Breast epithelium (tissue), 4 donors: ENCODE measurements at places on chromosomes 1 and 21. TPM values are rescaled to one million over a fixed set of nuclear protein-coding genes. Genes with fewer than 3 reads are reported as not detected.

DNA sequence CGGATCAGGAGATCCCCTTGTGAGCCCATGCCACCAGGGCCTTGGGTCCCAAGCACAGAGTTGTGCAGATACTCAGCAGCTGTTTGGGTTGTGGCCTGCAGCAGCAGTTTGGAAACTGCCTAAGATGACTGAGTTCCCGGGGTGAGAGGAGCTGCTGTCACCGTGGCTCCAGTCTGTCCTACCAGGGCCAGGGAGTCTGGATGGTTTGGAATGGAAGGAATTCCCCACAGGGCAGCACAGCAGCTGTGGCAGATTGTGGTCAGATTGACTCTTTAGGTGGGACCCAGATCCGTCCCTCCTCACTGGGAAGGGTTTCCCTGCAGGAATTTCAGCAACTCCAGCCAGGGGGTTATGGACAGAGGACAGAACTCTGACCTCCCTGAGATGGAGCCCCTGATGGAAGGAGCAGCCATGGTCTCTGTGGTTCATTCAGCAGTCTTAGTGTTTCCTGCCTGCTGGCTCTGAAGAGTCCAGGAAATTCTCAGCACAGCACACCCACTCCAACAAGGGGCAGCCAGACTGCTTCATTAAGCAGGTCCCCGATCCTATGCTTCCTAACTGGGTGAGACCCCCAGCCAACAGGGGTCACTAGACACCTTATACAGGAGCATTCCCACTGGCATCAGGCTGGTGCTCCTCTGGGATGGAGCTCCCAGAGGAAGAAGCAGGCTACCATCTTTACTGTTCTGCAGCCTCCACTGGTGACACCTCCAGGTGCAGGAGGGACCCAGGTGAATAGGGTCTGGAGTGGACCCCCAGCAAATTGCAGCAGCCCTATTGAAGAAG lies 51.5 kb upstream of the TNFSF4 start:
- H3K27me3 ChIP-seq, result no peaks in the 10 kb centered on the region
- DNase-seq, result no peak
- H3K4me1 ChIP-seq, result no peaks in the 10 kb centered on the region

DNA sequence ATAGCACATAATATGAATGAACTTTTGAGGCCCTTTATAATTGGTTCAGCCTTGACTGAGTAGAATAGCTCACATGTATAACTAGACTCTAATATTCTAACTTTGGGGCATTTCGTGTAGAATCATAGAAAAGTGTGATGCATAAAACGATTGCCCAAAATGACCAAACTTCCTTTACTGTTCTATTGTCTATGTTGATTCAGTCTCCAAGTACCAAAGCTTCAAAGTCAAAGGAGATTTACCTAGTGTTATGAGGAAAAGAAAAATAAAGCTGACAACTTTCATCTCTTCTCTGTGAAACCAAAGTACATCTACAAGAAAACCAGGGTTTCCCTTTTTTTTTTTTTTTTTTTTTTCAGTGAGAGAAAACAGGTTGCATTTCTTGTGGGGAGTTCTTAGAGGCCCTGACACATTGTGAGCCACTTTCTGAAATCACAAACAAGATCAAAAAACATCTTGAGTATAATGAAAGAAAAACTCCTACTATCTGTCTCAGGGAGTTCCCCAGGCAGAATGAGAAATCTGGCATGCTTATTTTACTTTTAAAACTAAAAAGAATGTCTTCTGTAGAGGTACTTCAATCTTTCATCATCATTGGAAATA lies 183.4 kb downstream of the TNFSF18 start:
- no peak overlapping the region for H3K27ac ChIP-seq
- no peak for DNase-seq
- H3K4me3 ChIP-seq, result no peak overlapping the region
- no peaks in the 10 kb centered on the region for H3K27me3 ChIP-seq
- no peaks in the 10 kb centered on the region for H3K4me1 ChIP-seq
- H3K36me3 ChIP-seq, result no peaks in the 10 kb centered on the region

DNA sequence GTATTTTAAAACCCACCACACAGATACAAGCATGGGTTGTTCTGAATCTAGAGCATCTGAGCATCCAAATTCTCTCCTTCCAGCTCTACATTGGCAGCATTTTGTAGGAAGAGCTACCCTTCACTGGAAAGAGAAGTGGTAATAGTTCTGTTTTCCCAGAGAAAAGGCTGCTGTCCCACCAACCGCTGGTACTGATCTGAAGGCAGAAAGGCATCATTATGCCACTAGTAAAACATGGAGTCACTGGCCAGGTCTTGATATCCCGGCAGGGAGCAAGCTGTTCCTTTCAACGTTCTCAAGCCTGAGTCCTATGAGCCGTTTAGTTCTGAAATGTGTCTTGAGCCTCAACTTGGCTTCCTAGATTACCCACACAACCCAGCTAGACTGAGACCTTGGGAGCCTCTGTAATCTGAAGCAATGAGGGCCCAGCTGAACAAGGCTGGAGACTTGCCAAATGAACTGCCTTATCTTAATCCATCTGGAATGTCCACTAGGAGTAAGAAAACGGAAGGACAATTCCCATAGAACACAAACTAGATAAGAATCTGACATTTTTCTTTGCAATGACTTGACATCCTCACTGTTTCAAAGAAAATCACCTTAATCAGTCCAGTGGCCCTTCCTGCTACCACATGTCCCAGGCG lies 116.8 kb downstream of the KCNH1 start:
- no peak overlapping the region for H3K27ac ChIP-seq
- no peak for DNase-seq
- H3K4me1 ChIP-seq, result no peaks in the 10 kb centered on the region
- H3K4me3 ChIP-seq, result no peak overlapping the region
- no peaks in the 10 kb centered on the region for H3K36me3 ChIP-seq

DNA sequence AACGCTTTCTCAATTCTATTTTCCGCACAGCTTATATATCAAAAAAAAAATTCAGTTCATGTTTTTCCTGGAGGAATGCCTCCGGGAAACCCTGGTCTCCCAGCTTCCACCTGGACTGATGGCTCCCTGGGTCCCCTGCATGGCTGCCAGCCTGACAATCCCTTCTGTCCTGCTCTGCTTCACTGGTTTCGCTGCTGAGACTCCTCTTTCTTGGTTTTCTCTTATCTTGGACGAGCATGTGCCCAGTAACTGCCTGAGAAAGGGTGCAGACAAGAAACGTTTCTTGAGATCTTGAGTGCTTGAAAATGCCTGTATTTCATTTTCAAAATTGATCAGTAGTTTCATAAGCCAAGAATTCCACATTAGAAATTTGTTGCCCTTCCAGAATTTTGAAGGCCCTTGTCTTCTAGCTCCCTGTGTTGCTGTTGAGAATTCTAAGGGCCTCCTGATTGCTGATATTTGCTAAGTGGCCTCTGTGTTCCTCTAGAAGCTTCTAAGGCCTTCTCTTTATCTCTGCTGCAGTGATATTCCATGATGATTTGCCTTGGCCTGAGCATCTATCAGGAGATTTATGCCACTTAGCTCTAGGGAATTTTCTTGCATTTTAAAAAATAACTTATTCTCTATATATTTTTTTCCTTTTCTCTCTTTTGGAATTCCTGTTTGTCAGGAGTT lies 44.7 kb downstream of the ETS2 start:
- H3K36me3 ChIP-seq, result no peaks in the 10 kb centered on the region
- no peaks in the 10 kb centered on the region for H3K4me1 ChIP-seq
- no peak overlapping the region for H3K4me3 ChIP-seq
- no peak for DNase-seq

GRCh38 chr1:61952675-61953074 lies 210.4 kb downstream of the PATJ start:
- no peak overlapping the region for H3K27ac ChIP-seq
- DNase-seq, result no peak
- no peaks in the 10 kb centered on the region for H3K36me3 ChIP-seq
- no peaks in the 10 kb centered on the region for H3K27me3 ChIP-seq

GRCh38 chr1:112995890-112996289 lies 39.9 kb upstream of the SLC16A1 start:
- DNase-seq, result no peak
- H3K27me3 ChIP-seq, result no peaks in the 10 kb centered on the region
- no peaks in the 10 kb centered on the region for H3K4me1 ChIP-seq
- H3K27ac ChIP-seq, result no peak overlapping the region
- H3K4me3 ChIP-seq, result no peak overlapping the region

GRCh38 chr1:207020065-207020708 lies 12.4 kb downstream of the C1orf116 start:
- no peaks in the 10 kb centered on the region for H3K27me3 ChIP-seq
- H3K36me3 ChIP-seq, result no peaks in the 10 kb centered on the region
- DNase-seq, result no peak
- H3K27ac ChIP-seq, result peak overlapping the region; percentile 65
- no peak overlapping the region for H3K4me3 ChIP-seq

GRCh38 chr1:30162565-30162964 lies 560.8 kb downstream of the MATN1 start:
- no peaks in the 10 kb centered on the region for H3K36me3 ChIP-seq
- no peaks in the 10 kb centered on the region for H3K27me3 ChIP-seq
- H3K4me1 ChIP-seq, result no peaks in the 10 kb centered on the region
- DNase-seq, result no peak

DNA sequence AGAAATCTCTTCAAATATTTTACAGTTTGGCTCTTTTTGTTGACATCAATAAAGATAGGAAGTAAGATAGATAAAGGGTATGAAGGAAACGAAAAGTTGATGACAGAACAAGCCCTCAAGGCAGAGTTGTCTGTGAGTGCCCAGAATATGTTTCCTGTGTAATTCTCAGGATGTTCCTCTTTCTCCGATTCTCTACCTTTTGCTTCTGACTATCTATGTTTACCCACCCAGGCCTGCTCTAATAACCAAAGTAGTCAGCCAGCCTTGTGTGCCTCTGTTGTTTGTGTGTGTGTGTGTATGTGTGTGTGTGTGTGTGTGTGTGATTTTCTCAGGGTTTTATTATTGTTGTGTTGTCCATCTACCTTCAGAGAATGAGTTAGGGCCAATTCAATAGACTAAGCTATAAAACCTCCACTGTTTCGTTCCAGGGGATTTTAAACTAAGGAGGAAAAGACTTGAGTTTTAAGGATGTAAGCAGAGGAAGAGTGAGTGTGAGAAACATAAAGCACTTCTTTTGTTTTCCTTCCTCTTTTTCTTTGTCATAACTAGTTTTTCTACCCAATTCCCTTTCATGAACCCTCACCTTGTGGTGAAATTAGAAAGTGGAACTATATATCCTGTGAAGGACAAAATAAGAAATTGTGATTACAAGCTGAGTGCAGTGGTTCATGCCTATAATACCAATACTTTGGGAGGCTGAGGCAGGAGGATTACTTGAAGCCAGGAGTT lies 627.4 kb upstream of the NR5A2 start:
- no peak for DNase-seq
- no peak overlapping the region for H3K27ac ChIP-seq
- no peak overlapping the region for H3K4me3 ChIP-seq
- no peaks in the 10 kb centered on the region for H3K4me1 ChIP-seq

DNA sequence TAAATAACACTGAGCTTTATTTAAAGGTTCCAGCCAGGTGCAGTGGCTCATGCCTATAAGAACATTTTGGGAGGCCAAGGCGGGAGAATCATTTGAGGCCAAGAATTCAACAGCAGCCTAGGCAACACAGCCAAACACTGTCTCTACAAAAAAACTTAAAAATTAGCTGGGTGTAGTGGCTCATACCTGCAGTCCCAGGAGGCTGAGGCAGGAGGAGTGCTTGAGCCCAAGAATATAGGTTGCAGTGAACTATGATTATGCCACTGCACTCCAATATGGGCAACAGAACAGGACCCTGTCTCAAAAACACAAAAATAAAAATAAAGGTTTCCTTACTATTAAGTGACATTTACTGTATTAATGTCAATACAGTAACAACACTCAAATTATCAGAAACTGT lies 2.1 kb downstream of the TAF12 start:
- H3K4me3 ChIP-seq, result no peak overlapping the region
- no peak for DNase-seq
- H3K4me1 ChIP-seq, result peaks cover 14% of the 10 kb centered on the region
- H3K27me3 ChIP-seq, result no peaks in the 10 kb centered on the region

DNA sequence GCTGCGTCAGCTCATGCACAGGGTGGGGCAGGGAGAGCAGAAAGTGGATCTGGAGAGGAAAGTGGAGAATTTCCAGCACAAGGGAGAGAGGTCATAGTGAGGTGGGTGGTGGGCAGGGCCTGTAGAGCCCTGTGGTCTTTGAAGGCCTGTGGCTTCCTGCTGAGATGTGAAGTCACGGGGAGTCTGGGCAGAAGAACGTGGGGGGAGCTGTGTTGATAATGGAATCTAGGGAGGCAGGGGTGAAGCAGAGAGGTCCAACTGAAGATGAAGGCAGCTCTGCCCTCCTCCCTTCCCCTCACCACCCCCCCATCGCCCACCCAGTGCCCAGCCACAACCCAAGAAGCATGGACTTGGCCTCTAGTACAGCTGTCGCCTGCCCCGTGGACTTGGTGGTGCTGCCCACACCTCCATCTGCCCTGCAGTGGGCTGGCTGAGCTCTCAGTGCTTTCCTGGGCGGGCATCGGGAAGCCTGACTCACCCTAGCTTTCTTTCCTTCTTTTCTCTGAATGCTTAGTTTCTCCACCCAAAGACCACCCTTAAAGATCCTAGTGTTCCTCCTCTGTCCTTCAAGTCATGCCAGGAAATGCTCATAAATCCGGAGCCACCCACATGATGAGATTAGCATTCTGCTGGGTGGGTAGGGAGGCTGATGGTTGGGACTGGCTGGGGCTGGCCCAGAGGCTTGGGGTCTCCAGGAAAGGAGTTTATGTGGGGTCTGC lies 186.1 kb downstream of the TRABD2B start:
- DNase-seq, result no peak
- H3K4me1 ChIP-seq, result no peaks in the 10 kb centered on the region
- no peaks in the 10 kb centered on the region for H3K36me3 ChIP-seq
- H3K27ac ChIP-seq, result no peak overlapping the region
- H3K4me3 ChIP-seq, result no peak overlapping the region
- no peaks in the 10 kb centered on the region for H3K27me3 ChIP-seq

DNA sequence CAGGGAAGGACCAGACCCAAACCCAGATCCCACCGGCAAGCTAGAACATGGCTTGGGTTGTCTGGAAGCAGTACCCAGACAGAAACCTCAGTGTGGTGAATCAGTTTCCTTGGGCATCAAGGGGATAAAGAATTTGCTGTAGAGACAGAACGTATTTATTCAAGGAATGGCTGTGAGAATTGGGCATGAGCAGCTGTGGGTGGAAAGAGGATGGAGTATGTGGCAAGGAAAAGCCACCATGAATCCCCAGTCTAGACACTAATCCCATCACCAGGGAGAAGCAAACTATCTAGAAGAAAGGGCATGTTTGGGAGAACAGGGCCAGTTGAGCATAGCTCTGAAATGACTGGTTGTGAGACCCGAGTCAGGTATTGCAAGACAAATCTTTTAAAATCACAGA lies 109.2 kb downstream of the TOMM20 start:
- H3K27me3 ChIP-seq, result no peaks in the 10 kb centered on the region
- no peak for DNase-seq
- H3K36me3 ChIP-seq, result no peaks in the 10 kb centered on the region
- H3K27ac ChIP-seq, result no peak overlapping the region
- H3K4me3 ChIP-seq, result no peak overlapping the region
- H3K4me1 ChIP-seq, result no peaks in the 10 kb centered on the region

- DNase-seq, result no peak
- no peaks in the 10 kb centered on the region for H3K4me1 ChIP-seq
- H3K4me3 ChIP-seq, result no peak overlapping the region
- H3K36me3 ChIP-seq, result no peaks in the 10 kb centered on the region
Observed at GRCh38 chr1:6401673-6402072, 8.1 kb upstream of the ACOT7 start.

Gene RGS8
- not detected for total RNA-seq

Gene ADORA3
- total RNA-seq, result 13.2 TPM

Gene SLX9
- 15.8 TPM for total RNA-seq

Gene DMRTA2
- not detected for total RNA-seq

Gene RRP15
- total RNA-seq, result 7.8 TPM

Gene RGS1
- total RNA-seq, result 13.6 TPM

Gene FAM131C
- total RNA-seq, result not detected

Gene NHLH1
- not detected for total RNA-seq

Gene KCNE2
- total RNA-seq, result not detected

Gene PLA2G5
- 1.3 TPM for total RNA-seq
